CD14-positive monocyte (primary cell): ENCODE measurements at places on chromosomes 11 and 22. TPM values are rescaled to one million over a fixed set of nuclear protein-coding genes. Genes with fewer than 3 reads are reported as not detected.

DNA sequence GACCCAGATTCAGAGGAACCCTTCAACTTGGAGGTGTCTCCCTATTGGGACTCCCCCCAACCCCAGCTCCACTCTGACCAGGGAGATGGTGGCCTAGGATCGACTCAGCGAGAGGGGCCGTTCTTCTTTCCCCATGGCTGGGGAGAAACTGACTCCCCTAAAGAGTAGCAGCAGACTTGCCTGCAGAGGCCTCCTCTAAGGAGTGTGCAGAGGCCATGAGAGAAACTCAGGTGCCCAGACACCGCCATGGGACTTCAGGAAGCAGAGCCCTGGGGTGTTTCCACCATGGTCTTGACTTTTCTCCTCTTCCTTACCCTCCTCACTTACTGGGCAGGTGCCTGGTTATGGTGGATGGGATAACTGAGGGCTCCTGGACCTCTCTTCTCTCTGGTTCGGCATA is 2.6 kb upstream of the TOP3B start:
- H3K36me3 ChIP-seq, result peaks cover 4% of the 10 kb centered on the region
- H3K4me3 ChIP-seq, result no peak overlapping the region
- no peak overlapping the region for H3K27ac ChIP-seq
- no peaks in the 10 kb centered on the region for H3K27me3 ChIP-seq
- H3K4me1 ChIP-seq, result peaks cover 14% of the 10 kb centered on the region

CHRM1 gene
- polyA plus RNA-seq, result not detected in 2 replicates

GRCh38 chr11:62324731-62325556 is 12.3 kb upstream of the ASRGL1 start:
- H3K36me3 ChIP-seq, result no peaks in the 10 kb centered on the region
- H3K27me3 ChIP-seq, result no peaks in the 10 kb centered on the region
- H3K4me3 ChIP-seq, result no peak overlapping the region
- H3K27ac ChIP-seq, result no peak overlapping the region

LRRC4C gene
- polyA plus RNA-seq, result not detected

GRCh38 chr11:117822074-117823033 is 2.2 kb downstream of the FXYD2 start:
- H3K4me3 ChIP-seq, result no peak overlapping the region
- peak overlapping the region; percentile 43 for H3K27ac ChIP-seq
- DNase-seq, result peak; percentile 46
- H3K27me3 ChIP-seq, result no peaks in the 10 kb centered on the region
- peaks cover 66% of the 10 kb centered on the region for H3K4me1 ChIP-seq

DNA sequence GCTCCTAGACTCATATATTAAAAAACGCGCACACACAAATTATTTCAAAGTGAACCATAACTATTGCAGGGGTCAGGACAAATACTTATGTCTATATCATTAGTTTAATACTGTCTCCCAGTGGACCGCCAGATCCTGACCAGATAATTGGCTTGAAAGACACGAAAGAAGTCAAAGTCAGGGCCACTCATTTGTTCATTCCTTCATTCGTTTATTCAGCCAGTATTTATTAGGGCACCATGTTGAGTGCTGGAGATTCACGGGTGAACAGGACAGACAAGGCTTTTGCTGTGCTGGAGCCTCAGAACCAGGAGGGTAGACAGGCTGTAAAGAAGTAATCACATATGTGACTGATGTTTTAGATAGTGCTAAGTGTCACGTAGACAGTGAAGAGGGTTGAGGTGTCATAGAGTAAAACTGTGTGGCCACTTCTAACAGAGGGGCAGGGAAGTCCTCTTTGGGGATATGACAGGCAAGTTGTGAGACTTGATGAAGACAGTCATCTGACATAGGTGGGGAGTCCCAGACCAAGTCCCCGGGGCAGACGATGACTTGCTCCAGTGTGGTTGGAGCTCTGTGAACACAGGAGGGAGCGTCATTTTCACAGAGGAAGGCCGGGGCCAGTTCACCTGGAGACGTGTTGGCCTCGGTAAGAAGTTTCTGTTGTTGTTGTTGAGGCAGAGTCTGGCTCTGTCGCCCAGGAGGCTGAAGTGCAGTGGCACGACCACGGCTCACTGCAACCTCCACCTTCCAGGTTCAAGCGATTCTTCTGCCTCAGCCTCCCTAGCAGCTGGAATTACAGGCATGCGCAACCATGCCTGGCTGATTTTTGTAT is 25.9 kb downstream of the RBX1 start:
- no peaks in the 10 kb centered on the region for H3K27me3 ChIP-seq
- peaks cover 9% of the 10 kb centered on the region for H3K36me3 ChIP-seq

HPX gene
- not detected for polyA plus RNA-seq

- no peaks in the 10 kb centered on the region for H3K36me3 ChIP-seq
- H3K4me3 ChIP-seq, result no peak overlapping the region
- no peaks in the 10 kb centered on the region for H3K27me3 ChIP-seq
- no peaks in the 10 kb centered on the region for H3K4me1 ChIP-seq
- DNase-seq, result no peak
- no peak overlapping the region for H3K27ac ChIP-seq
These were observed 52.3 kb upstream of the SOX6 start for GRCh38 chr11:16408619-16409018.

GRCh38 chr11:57458410-57459163 is 1.7 kb upstream of the RTN4RL2 start:
- H3K36me3 ChIP-seq, result no peaks in the 10 kb centered on the region
- DNase-seq, result peak; percentile 45
- H3K4me3 ChIP-seq, result peak overlapping the region; percentile 12
- no peak overlapping the region for H3K27ac ChIP-seq
- peaks cover 40% of the 10 kb centered on the region for H3K4me1 ChIP-seq
- H3K27me3 ChIP-seq, result peaks cover 52% of the 10 kb centered on the region

DNA sequence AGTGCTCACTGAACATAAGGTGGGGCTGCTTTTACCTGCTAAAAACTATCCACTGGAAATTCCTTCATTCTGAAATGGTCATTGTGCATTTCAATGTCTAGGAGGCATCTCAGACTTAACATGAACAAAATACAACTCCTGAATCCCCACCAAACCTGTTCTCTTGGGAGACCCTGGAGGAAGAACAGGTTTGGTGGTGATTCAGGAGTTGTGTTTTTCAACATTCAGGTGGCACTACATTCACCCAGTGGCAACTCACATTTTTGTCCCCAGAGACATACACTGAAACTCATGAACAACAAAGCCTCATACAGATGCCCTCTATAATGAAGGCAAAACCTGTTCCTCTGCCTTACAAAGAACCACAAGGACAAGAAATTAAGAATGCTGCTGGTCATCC is 64.3 kb upstream of the CYP2D6 start:
- peaks cover 10% of the 10 kb centered on the region for H3K36me3 ChIP-seq
- no peaks in the 10 kb centered on the region for H3K4me1 ChIP-seq
- H3K27ac ChIP-seq, result no peak overlapping the region
- DNase-seq, result no peak
- no peaks in the 10 kb centered on the region for H3K27me3 ChIP-seq
- H3K4me3 ChIP-seq, result no peak overlapping the region

TREH gene
- not detected in 2 replicates for polyA plus RNA-seq

DNA sequence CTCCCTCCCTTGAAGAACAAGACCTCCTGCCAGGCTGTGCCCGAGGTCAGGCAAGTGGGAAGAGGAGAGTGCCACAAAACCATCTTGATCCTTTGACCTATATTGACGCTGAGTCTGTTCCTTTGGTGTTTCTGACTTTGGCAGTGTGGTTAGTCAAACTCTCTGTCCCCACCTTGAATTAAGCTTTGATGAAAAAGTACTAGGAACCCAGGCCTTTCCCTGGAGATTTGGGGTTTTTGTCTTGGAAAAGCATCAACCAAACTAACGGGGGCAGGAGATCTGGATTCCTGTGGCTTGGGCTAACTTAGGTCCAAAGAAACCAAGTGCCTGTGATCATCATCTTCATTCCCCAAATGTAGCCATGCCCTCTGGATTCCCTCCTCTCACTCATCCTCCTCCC is 40.4 kb downstream of the ARFGAP2 start:
- no peak for DNase-seq
- no peak overlapping the region for H3K27ac ChIP-seq
- no peak overlapping the region for H3K4me3 ChIP-seq
- no peaks in the 10 kb centered on the region for H3K27me3 ChIP-seq
- H3K36me3 ChIP-seq, result no peaks in the 10 kb centered on the region

DLG2 gene
- 0.24 TPM in 1 of 2 replicates, not detected in the other for polyA plus RNA-seq
